Stimulated activated CD4-positive, alpha-beta T cell treated with anti-CD3 and anti-CD28 coated beads, TNF-alpha, amount 100 ng/mL, for 24 hours (primary cell): ENCODE measurements at places on chromosomes 16 and 17.
A peak's percentile ranks its signal among the peaks of the same experiment; 100 is the strongest.

GRCh38 chr17:17050346-17051345 lies 8.4 kb downstream of the MPRIP start:
- DNase-seq: no peak

GRCh38 chr17:44396946-44397345 lies 7.5 kb upstream of the ITGA2B start:
- no peak for DNase-seq

GRCh38 chr16:4373909-4374742 lies 2.5 kb downstream of the VASN start:
- DNase-seq: no peak

DNA sequence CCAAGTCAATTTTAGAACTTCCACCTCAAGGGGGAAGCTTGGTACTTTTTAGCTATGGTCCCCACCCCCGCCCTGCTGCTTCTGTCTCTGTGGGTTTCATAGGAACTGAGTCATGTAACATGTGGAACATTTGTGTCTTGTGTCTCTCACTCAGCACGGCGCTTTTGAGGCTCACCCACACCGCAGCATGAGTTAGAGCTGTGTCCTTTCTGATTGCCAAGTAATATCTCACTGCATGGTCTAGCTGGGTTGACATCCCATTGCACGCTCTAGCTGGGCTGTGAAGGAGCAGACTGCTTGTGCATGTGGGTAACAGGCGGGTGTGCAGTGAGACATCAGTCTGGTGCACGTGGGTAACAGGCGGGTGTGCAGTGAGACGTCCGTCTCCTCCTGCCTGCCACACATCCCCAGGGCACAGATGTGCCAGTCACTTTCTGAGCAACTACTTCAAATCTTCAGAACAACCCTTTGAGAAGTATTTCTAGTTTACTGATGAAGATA lies 26.4 kb upstream of the SLC7A5 start:
- DNase-seq: peak; percentile 64
